ENCODE measurements at places on chromosomes 6 and 20. TPM values are rescaled to one million over a fixed set of nuclear protein-coding genes. Genes with fewer than 3 reads are reported as not detected.

Gene UNC5CL
- total RNA-seq, result 1.6 TPM

Gene SGK2
- total RNA-seq, result 7.7 TPM

Gene CHD6
- 84.3 TPM for total RNA-seq

Gene ULBP3
- 2.9 TPM for total RNA-seq

Gene CPXM1
- total RNA-seq, result 5.9 TPM

Gene HEY2
- 4.3 TPM for total RNA-seq

Gene PPARD
- total RNA-seq, result 26.7 TPM

Gene RIPPLY2
- total RNA-seq, result 0.80 TPM

Gene KCNK17
- total RNA-seq, result 2.6 TPM

Gene TULP4
- 86.1 TPM for total RNA-seq

Gene SLC17A2
- total RNA-seq, result not detected

Gene C20orf141
- not detected for total RNA-seq

Gene ADAM33
- 117 TPM for total RNA-seq

Gene ARFRP1
- total RNA-seq, result 49.1 TPM

Gene BHLHE23
- not detected for total RNA-seq

Gene PACRG
- total RNA-seq, result 4.3 TPM

Gene MDFI
- total RNA-seq, result 15.2 TPM

Gene RALGAPA2
- 52.0 TPM for total RNA-seq

Gene SNAP25
- total RNA-seq, result 2.5 TPM

Gene OSTM1
- total RNA-seq, result 43.2 TPM

Gene TSBP1
- total RNA-seq, result not detected

Gene ADGRG6
- 57.4 TPM for total RNA-seq

Gene MTFR2
- total RNA-seq, result 0.80 TPM

Gene CNR1
- total RNA-seq, result 3.5 TPM

Gene PRL
- total RNA-seq, result 0.36 TPM

Gene TSPO2
- total RNA-seq, result 0.53 TPM

Gene ERVFRD-1
- total RNA-seq, result 0.22 TPM

Gene PTCHD4
- 1.7 TPM for total RNA-seq

Gene LY6G6D
- total RNA-seq, result not detected

Gene SCAND1
- 37.8 TPM for total RNA-seq

Gene MOG
- total RNA-seq, result not detected

Gene CDH26
- total RNA-seq, result 3.6 TPM

Gene CST7
- total RNA-seq, result 6.7 TPM

Gene FKBP1C
- total RNA-seq, result 0.89 TPM

Gene AIF1
- 50.6 TPM for total RNA-seq

Gene CCDC167
- 10.4 TPM for total RNA-seq

Gene BPIFB1
- 2.1 TPM for total RNA-seq

Gene PNPLA1
- total RNA-seq, result 0.22 TPM

Gene PROKR2
- total RNA-seq, result not detected

Gene LY6G5C
- 2.1 TPM for total RNA-seq

Gene BCAS1
- total RNA-seq, result 117 TPM

Gene BIRC7
- total RNA-seq, result 26.0 TPM

Gene LAMP5
- total RNA-seq, result 1.6 TPM

Gene SLPI
- 95.5 TPM for total RNA-seq

Gene ATP6V1G2
- total RNA-seq, result 4.8 TPM

Gene GHRH
- not detected for total RNA-seq

Gene ZNF391
- total RNA-seq, result 7.1 TPM

Gene SOBP
- total RNA-seq, result 18.5 TPM

Gene SCAF8
- 63.4 TPM for total RNA-seq

Gene CDSN
- not detected for total RNA-seq

Gene LHFPL5
- total RNA-seq, result not detected

Gene TTLL9
- 7.1 TPM for total RNA-seq
